ENCODE measurements at places on chromosomes 16 and 17.

DNA sequence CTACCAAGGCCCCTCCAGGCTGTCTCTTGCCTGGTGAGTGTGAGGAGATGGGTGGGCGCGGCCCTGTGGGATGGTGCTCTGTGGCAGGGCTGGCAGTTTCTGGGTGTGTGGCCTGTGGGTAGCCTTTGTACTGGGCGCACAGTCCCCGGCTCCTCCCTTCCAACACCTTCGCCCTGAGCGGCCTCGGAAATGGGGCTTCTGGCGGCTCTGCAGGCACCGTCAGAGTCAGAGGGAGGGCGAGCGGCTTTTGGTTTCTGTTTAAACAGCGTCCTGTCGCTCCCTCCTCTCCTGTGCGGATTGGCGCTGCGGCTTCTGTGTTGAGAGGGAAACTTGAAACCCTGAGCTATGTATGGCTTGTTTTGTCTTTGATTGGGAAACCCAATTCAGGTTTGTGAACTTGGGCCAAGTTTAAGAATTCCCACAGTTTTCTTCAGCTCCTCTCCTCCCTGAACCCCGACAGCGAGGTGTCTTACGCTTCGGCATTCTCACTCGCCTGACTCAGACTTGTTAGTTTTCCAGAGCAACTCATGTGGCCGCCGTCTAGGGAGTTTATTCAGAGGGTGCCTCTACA is 8.3 kb upstream of the ZNF750 start:
- DNase-seq = peak; percentile 65

- no peak for DNase-seq
Observed at GRCh38 chr16:2977440-2977839, 2.8 kb downstream of the PKMYT1 start.

DNA sequence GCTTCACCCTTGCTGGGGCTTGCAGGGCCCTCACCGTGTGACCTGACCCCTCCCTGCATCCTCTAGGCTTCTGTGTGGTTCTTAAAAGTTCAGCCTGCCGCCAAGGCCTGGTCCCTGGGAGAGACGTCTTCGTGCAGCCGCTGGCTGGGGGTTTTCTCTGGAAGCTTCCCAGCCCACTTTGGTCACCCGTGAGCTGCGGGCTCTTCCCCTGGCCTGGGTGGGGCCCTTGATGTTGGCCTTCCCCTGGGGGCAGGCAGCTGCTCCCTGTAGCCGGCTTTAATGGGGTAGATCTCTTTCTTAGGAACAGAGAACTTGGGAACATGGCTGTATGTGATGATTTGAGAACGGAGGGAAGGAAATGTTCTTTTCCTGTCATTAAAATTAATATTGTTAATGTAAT is 32.7 kb downstream of the ZNF750 start:
- no peak for DNase-seq

GRCh38 chr16:50419116-50419515 is 50.3 kb upstream of the BRD7 start:
- DNase-seq = no peak

DNA sequence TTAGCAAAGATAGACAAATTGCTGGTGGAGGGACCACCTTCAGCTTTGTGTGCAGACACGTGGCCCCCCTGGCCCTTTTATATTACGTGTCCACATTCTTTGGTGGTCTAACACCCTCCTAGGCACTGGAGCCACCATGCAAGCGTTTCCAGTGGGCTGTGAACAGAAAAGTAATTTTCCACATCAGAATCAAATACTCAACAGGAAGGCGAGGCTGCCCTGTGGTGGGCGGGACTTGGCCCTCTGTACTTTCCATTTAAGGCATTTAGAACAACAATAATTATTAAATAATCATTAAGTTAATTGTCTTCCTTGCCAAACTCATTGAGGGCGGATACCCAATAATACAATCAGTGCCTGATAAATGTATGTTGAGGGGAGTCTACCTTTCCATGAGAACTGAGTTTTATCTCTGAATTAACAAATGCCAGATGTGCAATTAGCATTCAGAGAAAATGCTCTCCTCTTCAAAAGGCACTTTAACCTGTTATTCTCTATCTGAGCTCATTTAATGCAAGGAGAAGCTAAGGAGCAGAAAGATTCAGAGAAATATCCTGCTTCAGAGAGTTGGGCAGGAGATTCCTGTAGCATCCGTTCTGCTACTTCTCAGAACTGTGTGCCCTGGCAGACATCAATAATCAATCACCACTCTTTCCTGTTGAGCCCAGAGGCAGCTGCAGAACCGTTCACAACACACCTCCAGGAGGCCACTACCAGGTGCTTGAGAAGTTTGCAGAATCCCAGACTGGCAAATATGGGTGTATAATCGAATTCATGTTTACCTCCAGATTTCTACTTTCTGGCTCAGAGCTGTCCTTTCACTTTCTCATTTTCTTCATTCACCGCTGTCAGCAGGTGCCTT is 109.4 kb downstream of the CMIP start:
- DNase-seq = no peak

GRCh38 chr16:30914830-30915229 is 8.5 kb upstream of the FBXL19 start:
- DNase-seq = no peak

DNA sequence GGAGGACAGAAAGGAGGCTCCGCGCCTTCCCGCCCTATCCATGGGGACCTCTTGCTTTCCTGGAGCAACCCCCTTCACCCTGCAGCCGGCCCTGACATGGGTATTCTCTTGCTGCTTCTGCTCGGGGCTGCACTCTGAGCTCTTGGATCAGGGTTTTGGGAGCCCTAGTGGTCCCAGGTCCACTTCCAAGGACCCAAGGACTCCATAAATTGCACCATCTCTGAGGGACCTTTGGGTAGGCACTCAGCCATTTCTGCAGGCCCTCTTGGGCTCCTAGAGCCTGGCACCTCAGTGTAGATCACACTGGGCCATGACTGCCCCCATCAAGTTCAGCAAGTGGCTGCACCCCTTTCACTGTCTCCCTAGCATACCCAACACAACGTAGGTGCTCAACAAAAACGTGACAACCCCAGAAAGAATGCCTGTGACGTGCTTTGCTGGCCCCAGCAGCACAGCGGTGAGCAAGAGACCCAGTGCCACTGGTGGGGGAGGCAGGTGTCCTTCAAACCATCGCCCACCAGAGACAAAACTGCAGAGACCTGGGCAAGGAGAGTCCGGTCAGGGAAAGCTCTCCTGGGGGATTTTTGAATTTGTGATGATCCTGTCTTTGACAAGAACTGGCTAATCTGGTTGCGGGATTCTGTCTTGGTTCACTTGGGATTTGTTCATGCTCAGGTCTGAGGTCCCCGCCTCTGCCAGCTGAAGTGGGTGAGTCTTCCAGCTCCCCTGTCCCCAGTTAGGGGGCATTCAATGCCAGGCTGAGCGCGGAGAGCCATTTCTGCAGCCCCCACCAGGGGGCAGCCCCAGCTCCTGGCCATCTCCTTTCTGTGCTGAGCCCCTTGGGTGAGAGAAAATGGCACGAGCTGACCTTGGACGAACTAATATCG is 2.5 kb upstream of the RAB11FIP4 start:
- DNase-seq = peak; percentile 54

DNA sequence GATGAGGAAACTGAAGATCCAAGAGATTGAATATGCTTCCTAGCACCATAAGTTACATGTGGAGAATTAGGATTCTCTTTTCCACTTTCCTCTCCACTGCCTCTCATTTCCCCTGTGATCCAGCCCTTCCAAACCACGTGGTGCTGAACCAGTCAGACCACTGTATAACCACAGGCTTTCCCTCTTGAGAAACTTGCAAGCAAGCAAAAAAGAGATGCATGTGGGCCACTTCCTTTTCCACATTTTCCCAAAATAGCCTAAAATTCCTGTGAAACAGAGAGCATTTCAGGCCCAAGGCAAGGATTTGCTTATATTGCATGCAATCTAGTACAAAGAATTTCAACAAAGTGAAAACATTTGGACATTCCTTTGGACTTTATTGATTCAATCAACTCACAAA is 59.3 kb upstream of the KSR1 start:
- no peak for DNase-seq

DNA sequence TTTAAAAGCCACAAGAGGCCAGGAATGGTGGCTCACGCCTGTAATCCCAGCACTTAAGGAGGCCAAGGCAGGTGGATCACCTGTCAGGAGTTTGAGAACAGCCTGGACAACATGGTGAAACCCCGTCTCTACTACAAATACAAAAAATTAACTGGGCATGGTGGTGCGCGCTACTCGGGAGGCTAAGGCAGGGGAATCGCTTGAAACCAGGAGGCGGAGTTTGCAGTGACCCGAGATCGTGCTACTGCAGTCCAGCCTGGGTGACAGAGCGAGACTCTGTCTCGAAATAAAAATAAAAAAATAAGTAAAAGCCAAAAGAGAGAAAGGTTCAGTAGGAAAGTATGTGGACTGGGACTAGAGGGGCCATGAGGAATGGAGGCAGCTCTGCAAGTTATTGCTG is 13.1 kb upstream of the ITGAL start:
- DNase-seq = no peak

GRCh38 chr17:2063261-2064146 is 8.6 kb downstream of the HIC1 start:
- no peak for DNase-seq

- DNase-seq = peak; percentile 59
Observed at GRCh38 chr16:720447-720989, 428 bp upstream of the ANTKMT start.

- no peak for DNase-seq
Observed at GRCh38 chr16:70157477-70158260, 15.9 kb upstream of the CLEC18C start.

- DNase-seq = peak; percentile 85
Observed at GRCh38 chr16:81444448-81445121, at the start of gene CMIP. Gene CMIP (plus strand): TSS chr16:81444808.

- DNase-seq = no peak
Observed at GRCh38 chr16:49278567-49278827, 3.1 kb downstream of the CBLN1 start.
